Activated CD8-positive, alpha-beta memory T cell treated with anti-CD3 and anti-CD28 coated beads for 1 hour (primary cell): ENCODE measurements at places on chromosomes 11 and 22.

DNA sequence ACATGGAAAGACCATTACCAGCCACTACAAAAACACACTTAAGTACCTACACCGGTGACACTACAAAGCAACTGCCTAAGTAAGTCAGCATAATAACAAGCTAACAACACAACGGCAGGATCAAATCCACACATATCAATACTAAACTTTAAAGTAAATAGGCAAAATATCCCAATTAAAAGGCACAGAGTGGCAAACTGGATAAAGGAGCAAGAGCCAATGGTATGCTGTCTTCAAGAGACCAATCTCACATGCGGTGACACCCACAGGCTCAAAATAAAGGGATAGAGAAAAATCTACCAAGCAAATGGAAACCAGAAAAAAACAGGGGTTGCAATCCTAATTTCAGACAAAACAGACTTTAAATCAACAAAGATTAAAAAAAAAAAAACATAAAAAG is 261.5 kb upstream of the TENM4 start:
- no peak for DNase-seq

DNA sequence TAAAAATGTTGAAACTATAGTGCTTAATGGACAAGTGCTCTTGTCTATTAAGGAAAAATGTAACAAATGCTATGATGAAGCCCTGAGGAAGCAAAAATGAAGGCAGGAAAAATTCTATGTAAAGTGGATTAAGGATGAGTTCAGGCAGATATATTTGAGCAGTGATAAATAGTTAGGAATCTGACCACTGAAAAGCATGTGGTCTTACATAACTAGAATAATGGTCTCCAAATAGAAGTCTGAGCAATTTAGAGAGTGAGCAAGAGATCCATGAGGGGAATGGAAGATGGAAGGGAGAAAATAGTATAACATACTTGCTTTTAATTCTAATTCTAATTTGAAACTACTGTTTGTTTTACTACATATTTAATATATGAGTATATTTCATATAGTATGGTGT is 510.6 kb upstream of the ARHGAP42 start:
- DNase-seq = no peak

DNA sequence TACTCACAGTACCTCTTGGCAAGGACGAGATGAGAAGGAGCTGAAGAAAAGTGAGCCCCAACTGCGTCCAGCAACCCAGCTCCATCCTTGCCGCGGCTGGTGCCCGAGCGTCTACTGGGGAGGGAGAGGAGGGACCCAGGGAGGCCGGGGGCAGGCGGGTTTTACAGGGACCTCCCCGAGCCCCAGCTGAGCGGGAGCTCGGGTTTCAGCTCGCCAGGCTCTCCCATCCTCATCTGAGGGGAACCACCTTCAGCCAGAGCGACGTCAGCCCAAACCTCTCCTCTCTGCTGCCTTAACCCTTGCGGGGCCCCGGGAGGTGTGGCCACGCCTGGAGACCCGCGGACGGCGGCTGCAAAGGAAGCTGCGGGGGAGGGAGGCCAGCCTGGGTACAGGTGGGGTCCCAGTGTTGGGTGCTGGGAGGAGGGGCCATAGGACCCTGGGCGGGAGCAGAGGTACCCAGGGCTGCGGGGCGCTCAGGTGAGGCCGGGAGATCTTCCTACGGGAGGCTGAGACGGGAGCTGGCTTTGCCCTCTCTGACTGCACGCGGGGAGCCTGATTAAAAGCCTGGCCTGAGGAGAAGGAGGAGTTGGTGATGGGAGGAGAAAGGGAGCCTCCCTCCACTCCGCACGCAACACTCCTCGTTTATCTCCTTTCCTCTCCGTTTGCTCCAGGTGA is at the start of gene PAMR1:
PAMR1 (minus strand) TSS at position 116 of the 675 bp plus-strand sequence; CDS start at position 85, 31 bp downstream.
- DNase-seq = no peak

DNA sequence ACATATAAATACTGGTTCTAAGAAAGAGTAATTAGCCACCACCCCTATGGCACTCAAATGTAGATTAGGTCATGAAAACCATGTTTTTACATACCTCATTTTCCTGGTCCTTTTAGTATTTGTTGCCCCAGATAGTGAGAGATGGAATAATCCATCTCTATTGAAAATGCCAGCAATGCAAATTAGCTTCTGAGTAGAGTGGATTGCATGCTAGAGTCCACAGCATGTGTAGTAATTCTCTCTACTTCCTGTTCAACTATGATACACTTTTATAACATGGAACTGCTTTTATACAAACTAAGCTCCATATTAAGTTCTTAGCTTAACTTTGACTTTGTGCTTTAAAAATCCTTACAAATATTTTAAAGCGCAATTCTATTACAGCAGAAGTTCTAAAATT is 73.2 kb downstream of the TRPC6 start:
- DNase-seq = no peak

DNA sequence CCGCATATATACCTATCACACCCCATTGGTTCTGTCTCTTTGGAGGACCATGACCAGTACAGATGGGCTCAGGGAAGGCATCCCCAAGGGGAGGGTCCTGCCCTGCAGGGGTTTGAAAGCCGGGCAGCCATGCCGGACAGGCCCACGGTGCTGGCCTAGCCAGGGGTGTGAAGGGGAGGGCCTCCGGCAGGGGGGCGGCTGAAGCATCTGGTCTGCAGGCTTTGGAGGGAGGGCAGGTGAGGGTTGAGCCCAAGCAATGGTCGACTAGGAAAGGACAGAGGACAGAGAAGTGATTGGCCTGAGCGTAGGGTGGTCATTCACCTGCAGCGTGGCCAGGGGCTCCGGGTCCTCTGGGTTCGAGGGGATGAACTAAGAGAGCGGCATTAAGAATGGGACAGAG is 11.2 kb upstream of the CTSD start:
- DNase-seq = no peak

GRCh38 chr11:32141745-32142546 is 51.1 kb downstream of the RCN1 start:
- no peak for DNase-seq

DNA sequence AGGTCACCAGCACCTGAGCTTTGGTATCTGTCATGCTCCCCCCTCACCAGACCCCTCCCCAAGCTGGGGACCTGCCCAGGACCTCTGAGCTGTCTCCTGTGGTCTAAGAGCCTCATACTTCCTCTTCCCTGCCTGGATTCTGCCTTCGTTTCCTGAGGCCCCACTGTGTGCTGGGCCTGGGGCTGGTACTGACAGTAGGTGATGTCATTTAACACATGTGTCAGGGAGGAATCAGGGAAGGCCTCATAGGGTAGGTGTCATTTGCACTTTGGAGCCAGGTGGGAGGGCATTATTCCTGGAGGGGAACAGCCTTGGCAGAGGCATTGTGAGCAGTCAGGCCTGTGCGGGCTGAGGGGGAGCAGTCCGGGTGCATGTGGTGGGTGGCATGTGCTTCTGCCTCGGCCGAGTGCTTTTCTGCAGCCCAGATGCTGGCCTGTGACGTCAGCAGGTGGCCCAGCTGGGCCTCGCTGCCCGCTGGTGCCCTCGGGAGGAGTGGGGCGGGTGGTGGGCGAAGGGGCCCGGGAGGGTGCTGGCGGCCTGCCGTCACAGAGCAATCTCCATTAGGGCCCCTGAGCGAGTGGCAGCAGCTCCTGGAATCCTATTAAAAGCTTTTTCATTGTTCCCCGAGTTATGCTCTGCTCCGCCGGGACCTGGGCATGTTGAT is 9.1 kb downstream of the FLRT1 start:
- no peak for DNase-seq

- no peak for DNase-seq
These were observed 62.0 kb upstream of the NECTIN1 start for GRCh38 chr11:119791047-119791446.

GRCh38 chr11:1836011-1836945 is 1.5 kb downstream of the SYT8 start:
- no peak for DNase-seq

- DNase-seq = no peak
These were observed 34.1 kb downstream of the LINC01488 start for GRCh38 chr11:69515271-69516245.

DNA sequence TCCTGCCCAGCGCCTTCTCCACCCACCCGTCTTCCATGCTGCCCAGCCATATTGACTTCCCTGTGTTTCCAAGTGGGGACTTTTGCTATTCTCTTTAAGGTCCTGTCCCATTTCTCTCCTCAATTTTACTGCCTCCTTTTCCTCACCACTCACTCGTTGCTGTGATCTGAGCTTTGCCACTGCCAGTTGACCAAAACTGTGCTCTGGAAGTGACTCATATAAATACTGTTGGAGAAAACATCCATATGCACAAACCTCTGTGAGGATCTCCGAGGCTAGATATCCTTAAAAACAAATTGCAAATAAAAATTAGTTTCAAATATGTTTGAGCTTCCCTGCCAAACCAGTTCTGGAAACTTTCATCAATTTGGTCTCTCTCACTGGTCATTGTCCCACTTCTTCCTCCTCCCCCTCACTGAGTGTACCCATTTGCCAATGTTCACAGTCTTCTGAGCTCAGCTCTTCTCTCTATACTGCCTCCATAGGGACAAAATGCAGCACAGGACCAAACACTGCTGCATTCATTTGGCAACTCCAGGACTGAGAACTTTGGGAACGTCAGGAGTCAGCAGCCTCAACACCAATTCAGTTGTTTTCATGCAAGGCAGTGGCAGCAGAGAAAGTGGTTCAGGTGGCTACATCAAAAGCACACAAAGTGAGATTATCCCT is 34.0 kb upstream of the MMP13 start:
- no peak for DNase-seq

DNA sequence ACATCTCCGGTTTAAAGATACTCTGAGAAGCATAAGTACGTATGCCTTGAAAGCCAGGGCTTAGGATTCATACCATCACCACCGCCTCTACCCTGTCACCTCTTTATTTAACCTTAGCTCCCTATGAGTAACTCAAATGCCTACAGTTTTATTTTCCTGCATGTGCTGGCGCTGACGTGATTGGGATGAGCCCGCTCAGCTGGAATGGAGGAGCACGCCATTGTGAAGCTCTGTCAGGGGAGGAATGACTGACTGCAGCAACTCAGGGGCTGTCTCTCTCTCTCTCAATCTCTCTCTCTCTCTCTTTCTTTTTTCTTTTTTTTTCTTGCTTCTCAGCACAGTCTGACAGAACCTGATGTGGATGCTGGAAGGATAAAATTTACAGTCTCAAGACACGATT is 12.4 kb downstream of the CAVIN3 start:
- no peak for DNase-seq

- DNase-seq = no peak
These were observed 36.0 kb downstream of the DEPDC5 start for GRCh38 chr22:31789803-31790202.

GRCh38 chr22:19057539-19057938 is 64.7 kb downstream of the DGCR2 start:
- DNase-seq = no peak

DNA sequence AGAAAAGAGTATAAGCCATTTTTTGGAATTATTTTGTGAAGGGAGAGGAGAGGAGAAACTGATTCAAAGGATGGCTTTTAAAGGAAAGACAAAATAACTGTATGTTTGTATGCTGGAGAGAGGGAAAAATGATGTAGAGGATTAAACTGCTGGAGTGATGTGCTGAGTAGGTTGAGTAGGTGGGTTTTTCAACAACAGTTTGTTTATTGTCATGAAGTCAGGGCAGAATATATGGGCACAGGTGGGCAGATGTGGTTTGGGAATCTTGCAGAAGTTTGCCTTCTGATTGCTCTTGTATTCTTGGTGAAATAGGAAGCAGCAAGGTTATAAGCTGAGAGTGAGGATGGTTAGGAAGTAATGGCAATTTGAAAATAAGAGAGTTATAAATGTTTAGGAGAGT is 12.1 kb downstream of the SYT9 start:
- no peak for DNase-seq
